NCI-H524 (cell line): ENCODE measurements at places on chromosomes 5 and 9.

DNA sequence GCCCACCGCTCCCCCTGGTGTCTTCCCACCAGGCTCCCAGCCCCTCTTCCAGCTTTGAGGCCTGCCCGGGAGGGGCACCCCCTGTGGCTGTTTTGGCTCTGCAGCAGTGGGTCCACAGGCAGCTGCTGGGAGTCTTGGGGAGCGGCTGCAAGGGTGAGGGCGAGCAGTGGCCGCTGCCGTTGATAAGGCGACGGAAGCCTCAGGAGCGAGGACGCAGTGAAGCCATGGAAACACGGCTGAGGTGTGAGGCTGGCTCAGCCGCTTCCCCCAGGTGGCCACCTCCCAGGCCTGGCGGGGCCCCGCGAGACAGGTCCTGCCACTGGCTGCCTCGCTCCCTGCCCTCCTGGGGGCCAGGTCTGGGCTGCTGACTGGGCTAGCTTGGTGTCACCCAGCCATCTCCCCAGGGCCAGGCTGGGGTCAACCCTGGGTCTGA, 41.5 kb downstream of the CXXC5 start:
- peak; percentile 25 for DNase-seq

DNA sequence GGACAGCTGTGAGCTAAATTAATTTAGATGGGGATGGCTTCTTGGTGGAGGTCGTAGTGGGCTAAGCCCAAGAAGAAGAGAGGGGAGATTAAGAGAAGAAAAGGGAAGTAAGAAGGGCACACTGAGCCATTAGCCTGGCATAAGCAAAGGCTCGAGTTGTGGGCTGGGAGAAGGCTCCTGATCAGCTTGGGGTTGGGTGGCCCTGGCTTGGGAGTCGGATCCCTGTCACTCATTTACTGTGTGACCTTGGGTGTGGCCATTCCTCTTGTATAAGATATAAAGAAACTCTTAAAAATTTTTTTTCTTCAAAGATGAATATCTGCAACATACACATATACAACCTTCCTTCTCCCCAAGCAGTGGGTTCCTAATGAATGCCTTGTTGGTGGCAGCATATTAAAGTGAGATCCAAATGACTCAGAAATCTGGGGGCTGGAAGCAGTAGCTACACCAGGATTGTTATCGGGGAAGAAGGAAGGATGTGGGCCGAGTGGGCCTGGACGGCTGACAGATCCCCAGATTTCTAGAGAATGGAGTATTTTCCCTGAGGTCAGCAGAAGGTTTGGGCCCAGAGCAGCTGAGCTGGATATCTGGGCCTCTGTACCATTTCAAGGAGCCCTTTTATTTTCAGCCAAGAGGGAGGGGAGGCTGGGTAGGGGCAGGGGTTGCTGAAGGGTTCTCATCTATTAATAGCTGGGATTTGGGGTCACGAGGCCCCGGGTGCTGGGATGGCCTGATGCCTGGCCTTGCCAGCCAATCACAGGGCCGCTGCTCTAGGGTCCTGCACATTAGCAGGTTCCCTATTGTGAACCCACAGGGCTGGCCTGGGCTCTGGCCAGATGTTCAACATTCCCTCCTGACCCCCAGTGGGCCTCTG, 52.1 kb downstream of the PPARGC1B start:
- DNase-seq, result no peak

DNA sequence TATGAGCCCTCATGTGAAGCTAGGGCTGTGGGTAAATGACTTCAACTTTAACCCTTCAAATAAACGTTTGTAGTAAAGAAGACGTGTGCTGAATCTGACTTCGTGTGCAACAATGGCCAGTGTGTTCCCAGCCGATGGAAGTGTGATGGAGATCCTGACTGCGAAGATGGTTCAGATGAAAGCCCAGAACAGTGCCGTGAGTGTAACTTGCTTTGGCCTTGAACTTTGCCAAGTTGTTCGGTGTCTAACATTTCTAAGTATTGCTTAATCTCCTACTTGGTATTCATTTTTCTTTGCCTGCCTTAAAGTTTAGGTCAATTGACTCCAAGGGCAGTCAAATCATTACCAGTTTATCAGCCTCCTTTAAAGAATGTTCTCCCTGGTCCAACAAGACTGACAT, 18.2 kb downstream of the VLDLR start:
- no peak for DNase-seq

- no peak for DNase-seq
These were observed 846.3 kb downstream of the TLE1 start for GRCh38 chr9:80843028-80843427.

- DNase-seq, result no peak
These were observed 33.5 kb upstream of the CRB2 start for GRCh38 chr9:123322273-123323195.

- no peak for DNase-seq
These were observed 56.9 kb downstream of the PAM start for GRCh38 chr5:102811972-102812371.
